ENCODE measurements at places on chromosomes 1 and 21.

DNA sequence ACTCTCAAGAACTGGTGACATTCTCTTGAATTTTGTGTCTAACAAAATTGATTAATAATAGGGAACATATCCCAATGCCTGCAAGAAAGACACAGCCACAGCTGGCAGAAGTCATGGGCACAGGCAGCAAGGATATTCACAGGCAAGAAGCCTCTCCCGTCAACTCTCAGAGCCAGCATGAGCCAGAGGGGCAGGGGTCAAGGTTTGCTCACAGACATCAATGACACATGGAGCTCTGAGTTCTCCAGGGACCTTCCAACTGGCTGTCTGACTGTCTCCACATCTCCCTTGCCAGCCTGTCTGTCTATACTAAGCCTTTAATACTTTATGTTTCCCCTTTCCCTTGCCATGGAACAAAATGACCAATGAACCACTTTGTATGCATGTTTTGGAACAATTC is 101.5 kb upstream of the RAB4A start:
- no peaks in the 10 kb centered on the region for H3K27me3 ChIP-seq

DNA sequence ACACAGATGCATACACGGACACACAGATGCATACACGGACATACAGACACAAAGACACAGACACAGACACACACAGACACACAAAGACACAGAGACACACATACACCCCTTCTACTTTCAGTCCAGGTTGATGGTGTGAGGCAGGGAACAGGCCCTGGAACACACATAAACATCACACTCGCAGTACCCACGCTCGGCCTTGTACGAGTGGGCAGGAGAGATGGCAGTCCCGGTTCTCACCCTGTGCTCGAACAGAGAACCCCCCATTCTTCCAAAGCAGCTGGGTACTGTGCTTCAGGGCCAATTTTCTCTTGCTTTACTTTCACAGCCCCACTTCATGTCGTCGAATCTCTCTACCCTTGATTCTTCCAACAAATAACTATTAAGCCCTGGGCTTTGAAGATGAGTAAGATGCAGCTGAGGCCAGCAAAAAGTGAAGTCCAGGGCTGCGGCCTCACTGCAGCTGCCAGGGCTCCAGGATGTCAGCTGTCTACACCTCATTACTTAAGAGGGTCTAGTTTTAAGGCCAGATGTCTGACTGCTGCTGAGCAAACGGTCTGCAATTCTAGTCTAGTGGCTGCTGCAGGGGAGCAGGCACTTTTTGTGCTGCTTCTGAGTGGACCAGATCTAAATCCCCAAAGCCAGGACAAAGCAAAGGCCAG is 90.1 kb downstream of the PGBD5 start:
- H3K4me1 ChIP-seq: no peaks in the 10 kb centered on the region
- DNase-seq: no peak
- no peak overlapping the region for H3K27ac ChIP-seq
- H3K27me3 ChIP-seq: no peaks in the 10 kb centered on the region
- no peak overlapping the region for H3K4me3 ChIP-seq

- no peak for DNase-seq
- no peaks in the 10 kb centered on the region for H3K27me3 ChIP-seq
- H3K36me3 ChIP-seq: no peaks in the 10 kb centered on the region
- no peak overlapping the region for H3K4me3 ChIP-seq
- no peaks in the 10 kb centered on the region for H3K4me1 ChIP-seq
These were observed 54.3 kb upstream of the DIPK1A start for GRCh38 chr1:93015590-93015989.

DNA sequence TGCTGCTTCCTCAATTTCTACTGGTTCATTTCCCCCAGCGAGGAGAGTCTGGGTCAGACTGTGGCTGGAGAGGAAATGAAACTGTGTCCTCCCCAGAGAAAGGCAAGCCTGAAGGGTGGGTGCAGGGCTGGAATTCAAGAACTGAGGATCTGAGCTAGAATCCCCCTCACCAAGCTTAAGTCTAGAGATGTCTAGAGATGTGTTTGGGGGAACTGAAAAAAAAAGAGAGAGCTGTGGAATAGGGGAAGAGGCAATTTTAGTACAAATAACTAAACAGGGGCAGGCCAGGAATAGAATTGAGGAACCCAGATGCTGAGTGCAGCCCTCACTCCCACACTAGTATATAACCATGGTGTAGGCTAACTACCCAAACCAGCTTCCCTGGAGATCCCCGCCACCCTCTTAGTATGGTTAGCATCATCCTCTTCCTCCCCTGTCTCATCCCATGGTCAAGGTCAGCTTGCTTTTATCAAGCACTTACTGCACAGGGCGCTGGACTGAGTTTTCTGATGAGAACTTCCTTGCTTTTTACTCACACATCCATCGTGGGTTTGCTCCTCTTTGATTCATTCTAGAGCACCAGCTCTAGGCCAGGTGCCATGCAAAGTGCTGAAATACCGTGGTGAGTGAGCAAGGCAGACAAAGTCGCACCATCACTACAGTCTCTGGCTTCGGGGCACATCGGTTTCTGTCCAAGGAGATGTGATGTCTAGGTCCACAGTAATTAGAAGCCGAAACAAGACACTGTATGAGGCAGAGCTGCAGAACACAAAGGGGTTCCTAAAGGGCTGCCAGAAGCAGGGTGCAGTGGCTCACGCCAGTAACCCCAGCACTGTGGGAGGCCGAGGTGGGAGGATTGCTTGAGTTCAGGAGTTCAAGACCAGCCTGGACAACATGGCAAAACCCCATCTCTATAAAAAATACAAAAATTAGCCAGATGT is 112.9 kb upstream of the IPO9 start:
- H3K4me1 ChIP-seq: peaks cover 16% of the 10 kb centered on the region
- H3K27ac ChIP-seq: no peak overlapping the region
- no peak overlapping the region for H3K4me3 ChIP-seq
- no peaks in the 10 kb centered on the region for H3K27me3 ChIP-seq
- no peak for DNase-seq

GRCh38 chr1:58648842-58649241 is 51.0 kb downstream of the MYSM1 start:
- no peaks in the 10 kb centered on the region for H3K27me3 ChIP-seq
- no peak for DNase-seq
- no peak overlapping the region for H3K27ac ChIP-seq
- no peak overlapping the region for H3K4me3 ChIP-seq
- H3K36me3 ChIP-seq: no peaks in the 10 kb centered on the region
- no peaks in the 10 kb centered on the region for H3K4me1 ChIP-seq

DNA sequence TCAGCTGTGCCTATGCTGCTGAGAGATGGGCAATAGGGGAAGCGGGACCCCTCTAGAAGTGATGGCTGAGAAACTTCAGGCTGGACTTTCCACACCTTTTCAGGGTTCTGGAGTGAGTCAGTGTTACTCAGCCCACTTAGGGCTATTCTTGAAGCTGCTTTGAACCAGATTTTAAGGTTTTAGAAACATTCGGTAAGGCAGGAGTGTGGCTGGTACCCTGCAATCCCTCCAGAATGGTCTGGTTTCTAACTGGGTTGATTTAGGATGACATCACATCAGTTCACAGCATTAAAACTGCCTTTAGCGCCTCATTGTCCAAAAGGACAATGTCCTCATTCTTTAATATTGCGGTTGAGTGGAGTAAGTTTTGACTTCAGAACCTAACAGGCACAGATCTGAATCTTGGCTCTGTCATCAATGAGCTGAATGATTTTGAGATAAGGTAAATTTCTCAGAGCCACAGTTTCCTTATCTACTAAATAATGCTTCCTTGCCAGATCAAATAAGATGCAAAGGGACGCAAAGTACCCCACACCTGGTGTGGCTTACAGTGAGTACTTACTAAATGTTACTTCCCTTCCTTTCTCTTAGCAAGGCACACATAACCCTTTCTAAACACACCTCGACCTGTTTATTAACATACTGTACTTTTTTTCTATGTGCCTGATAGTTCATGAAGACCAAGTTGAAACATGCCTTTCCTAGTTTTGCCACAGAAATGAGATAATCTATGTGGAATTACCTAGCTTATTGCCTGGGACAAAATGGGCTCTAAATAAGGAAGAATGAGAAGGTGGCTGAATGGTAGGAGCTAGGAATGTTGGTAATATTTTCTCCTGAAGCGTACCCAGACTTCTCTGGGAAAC is 209.8 kb downstream of the ROR1 start:
- no peaks in the 10 kb centered on the region for H3K27me3 ChIP-seq
- no peaks in the 10 kb centered on the region for H3K36me3 ChIP-seq
- no peak for DNase-seq

DNA sequence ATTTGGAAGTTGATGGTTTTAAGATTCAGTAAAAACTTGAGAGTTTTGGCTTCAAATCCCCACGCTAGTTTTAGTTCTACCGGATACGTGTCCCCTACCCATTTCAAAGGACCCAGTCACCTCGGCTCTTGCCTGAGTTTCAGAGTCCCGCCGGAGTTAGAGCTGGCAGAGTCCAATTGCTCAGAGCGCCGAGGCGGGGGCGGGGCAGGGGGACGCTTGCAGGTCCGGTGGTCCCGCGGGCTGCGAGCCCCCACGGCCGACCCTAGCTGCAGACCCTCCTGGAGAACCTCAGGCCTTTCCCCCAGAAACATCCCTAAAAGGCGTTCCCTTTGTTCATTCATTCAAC is 765 bp upstream of the VPS45 start:
- no peaks in the 10 kb centered on the region for H3K36me3 ChIP-seq
- peak overlapping the region; percentile 69 for H3K27ac ChIP-seq
- H3K4me1 ChIP-seq: no peaks in the 10 kb centered on the region
- H3K4me3 ChIP-seq: peak overlapping the region; percentile 57

- H3K4me3 ChIP-seq: no peak overlapping the region
- H3K4me1 ChIP-seq: no peaks in the 10 kb centered on the region
- no peak for DNase-seq
- no peak overlapping the region for H3K27ac ChIP-seq
- no peaks in the 10 kb centered on the region for H3K36me3 ChIP-seq
These were observed 33.4 kb upstream of the ROR1 start for GRCh38 chr1:63740432-63740831.
